ENCODE measurements at places on chromosomes 2 and 18. TPM values are rescaled to one million over a fixed set of nuclear protein-coding genes. Genes with fewer than 3 reads are reported as not detected.

Gene PDE11A
- total RNA-seq = 2.2 TPM

DNA sequence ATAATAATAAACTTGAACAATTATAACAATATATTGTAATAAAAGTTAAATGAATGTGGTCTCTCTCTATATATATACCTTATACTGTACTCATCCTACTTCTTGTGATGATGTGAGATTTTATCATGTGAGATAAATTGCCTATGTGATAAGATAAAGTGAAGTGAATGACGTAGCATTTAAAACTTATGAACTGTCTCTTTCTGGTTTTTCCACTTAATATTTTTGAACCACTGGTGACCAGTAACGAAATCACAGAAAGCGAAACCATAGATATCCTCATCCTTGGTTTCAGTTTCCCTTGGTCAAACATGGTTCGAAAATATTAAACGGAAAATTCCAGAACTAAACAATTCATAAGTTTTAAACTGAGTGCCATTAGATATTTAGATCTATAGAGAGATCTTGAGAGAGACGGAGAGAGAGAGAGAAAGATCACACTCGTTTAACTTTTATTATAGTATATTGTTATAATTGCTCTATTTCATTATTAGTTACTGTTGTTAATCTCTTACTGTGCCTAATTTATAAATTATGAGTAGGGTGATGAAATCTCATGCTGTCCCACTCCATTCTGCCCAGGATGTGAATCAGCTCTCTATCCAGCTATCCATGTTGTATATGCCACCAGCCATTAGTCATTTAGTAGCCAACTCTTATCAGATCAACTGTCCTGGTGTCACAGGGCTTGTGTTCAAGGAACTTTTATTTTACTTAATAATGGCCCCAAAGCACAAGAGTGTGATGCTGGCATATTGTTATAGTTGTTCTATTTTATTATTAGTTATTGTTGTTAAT, 156.8 kb downstream of the THADA start:
- no peaks in the 10 kb centered on the region for H3K27me3 ChIP-seq
- H3K27ac ChIP-seq = no peak overlapping the region
- DNase-seq = no peak
- no peaks in the 10 kb centered on the region for H3K4me1 ChIP-seq

GRCh38 chr2:97806738-97807618, 93.6 kb downstream of the ZAP70 start:
- peak; percentile 87 for DNase-seq
- H3K27me3 ChIP-seq = no peaks in the 10 kb centered on the region
- no peak overlapping the region for H3K27ac ChIP-seq
- H3K36me3 ChIP-seq = peaks cover 2% of the 10 kb centered on the region
- H3K4me3 ChIP-seq = no peak overlapping the region

DNA sequence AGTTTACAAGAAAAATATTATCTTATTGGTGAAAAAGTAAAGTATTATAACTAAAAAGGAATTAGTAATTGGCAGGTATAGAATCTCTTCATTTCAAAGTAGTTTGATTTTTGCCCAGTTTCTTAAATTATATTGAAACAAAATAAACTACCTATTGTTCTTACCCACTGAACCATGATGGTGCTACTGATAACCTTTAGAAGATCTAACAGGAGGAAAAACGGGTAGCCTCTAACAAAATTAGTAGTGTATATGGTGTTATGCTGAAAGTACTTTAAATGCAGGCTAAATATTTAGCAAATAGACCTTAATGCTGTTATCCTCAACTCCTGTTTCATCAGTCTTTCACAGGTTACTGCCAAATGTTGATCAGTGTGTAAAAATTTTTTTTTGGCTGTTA, 19.1 kb downstream of the MRPS9 start:
- H3K4me3 ChIP-seq = no peak overlapping the region
- H3K36me3 ChIP-seq = no peaks in the 10 kb centered on the region
- H3K27me3 ChIP-seq = no peaks in the 10 kb centered on the region
- no peak overlapping the region for H3K27ac ChIP-seq
- no peak for DNase-seq

DNA sequence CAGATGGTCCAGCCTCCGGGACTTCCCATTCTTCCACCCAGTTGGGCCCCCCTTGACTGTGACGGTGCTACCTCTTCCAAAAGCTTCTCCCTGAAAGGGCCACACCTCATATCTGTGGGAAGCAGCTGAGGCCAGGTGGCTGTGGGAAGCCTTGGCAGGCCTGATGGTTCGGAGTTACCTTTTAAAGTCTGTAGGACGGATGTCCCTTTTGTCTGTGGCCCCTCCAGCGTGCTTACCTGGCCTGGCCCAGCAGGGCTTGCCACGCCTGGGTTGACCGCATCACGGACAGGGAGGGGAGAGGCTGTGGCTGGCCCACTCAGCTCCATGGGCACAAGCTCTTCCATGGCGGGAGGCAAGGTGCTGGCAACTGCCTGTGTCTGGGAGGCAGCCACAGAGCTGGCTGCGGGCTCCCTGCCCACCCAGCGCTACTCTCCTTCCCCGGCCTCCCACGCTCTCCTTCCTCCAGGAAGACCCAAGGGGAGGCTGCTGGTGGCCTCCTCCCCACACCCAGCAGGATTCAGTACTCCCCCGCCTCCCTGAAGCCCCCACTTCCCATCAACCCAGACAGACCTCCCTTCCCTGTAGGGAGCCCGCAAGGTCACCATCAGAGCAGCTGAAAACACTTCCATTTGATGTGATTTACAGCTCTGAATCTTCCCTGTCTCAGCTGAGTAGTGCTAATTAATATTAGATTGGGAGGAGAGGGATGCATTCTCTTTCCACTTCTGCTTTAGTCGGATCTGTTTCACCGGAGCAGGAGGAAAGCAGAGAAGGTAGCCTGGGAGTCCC, 52.8 kb downstream of the EDAR start:
- H3K4me1 ChIP-seq = no peaks in the 10 kb centered on the region
- no peak overlapping the region for H3K4me3 ChIP-seq
- H3K27ac ChIP-seq = no peak overlapping the region
- no peaks in the 10 kb centered on the region for H3K36me3 ChIP-seq
- no peaks in the 10 kb centered on the region for H3K27me3 ChIP-seq

DNA sequence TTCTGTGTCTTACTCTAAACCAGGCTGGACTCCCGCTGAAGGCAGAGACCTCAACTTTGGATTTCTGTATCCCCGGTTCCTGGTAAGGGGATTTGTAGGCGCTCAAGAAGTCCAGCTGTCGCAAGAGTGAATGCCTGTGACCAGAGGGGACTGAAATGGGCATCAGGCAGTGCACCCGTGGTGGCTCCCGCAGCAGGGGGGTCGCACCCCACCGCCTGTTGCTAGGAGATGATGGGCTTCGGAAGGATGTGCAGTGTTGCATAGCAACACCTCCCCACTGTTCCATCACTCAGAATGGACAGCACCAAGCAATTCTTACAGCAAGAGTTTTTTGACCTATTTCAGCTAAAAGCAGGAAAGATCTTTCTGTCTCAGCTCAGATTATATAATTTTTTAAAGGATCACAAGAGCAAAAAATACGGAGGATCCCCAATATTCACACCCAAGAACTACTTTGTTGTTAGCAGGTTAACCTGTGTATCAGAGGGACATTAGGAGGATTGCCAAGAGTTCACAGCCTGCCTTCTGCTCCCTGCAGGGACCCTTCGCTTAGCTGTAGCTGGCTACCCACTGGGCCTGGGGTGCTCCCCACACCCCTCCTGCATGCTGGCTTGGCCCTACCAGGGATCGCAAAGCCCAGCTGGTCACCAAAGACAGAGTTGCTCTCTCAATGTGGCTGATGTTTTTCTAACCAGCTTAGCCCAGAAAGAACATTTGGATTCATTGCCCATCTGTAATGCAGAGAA, 63.8 kb downstream of the SOWAHC start:
- H3K27ac ChIP-seq = no peak overlapping the region
- H3K27me3 ChIP-seq = no peaks in the 10 kb centered on the region
- no peaks in the 10 kb centered on the region for H3K4me1 ChIP-seq
- DNase-seq = no peak

DNA sequence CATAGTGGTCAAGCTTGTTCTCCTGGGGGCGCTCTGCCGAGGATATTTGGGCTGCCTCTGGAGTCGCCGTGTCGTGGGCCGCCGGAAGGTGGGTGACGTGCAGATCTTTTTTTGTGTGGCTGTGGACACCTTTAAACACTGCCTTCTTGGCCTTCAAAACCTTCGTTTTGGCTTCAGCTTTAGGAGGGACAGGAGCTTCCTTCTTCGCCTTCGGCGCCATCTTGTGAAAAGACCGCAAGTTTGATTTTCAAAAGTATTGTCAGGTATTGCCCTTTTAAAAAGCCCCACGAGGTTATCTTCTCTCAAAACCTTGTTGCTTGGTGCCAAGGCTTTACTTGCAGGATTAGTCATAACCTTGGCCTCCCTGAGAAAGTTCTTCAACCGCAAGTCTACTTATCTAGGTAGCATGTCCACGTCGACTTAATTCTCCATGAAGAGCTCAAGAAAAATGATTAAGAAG, 20.8 kb downstream of the LAMA3 start:
- H3K4me1 ChIP-seq = no peaks in the 10 kb centered on the region
- DNase-seq = no peak
- H3K36me3 ChIP-seq = no peaks in the 10 kb centered on the region
- no peaks in the 10 kb centered on the region for H3K27me3 ChIP-seq
- no peak overlapping the region for H3K4me3 ChIP-seq
- H3K27ac ChIP-seq = no peak overlapping the region

- H3K27ac ChIP-seq = no peak overlapping the region
- no peaks in the 10 kb centered on the region for H3K4me1 ChIP-seq
- no peaks in the 10 kb centered on the region for H3K27me3 ChIP-seq
Measured at GRCh38 chr18:5710676-5711075, 166.9 kb upstream of the EPB41L3 start.
